Panc1 (cell line): ENCODE measurements at places on chromosomes 1 and 21. TPM values are rescaled to one million over a fixed set of nuclear protein-coding genes. Genes with fewer than 3 reads are reported as not detected.

PRR9 gene
- total RNA-seq, result not detected

RTCA gene
- total RNA-seq, result 33.1 TPM

LCE6A gene
- not detected for total RNA-seq

KCNA2 gene
- 1.1 TPM for total RNA-seq

DCLRE1B gene
- 8.6 TPM for total RNA-seq

NLRP3 gene
- total RNA-seq, result 0.33 TPM

RIMKLA gene
- total RNA-seq, result 13.6 TPM

SAMD13 gene
- total RNA-seq, result 2.2 TPM

ZYG11A gene
- 0.36 TPM for total RNA-seq

ZBTB40 gene
- 24.3 TPM for total RNA-seq

LCE2C gene
- not detected for total RNA-seq

KCNQ4 gene
- 2.6 TPM for total RNA-seq

ADGRL4 gene
- not detected for total RNA-seq

CCDC185 gene
- not detected for total RNA-seq
